ENCODE measurements at places on chromosomes 5 and 9. TPM values are rescaled to one million over a fixed set of nuclear protein-coding genes. Genes with fewer than 3 reads are reported as not detected.
A peak's percentile ranks its signal among the peaks of the same experiment; 100 is the strongest.

- H3K4me3 ChIP-seq = peak within 1 kb of the TSS; percentile 100
- no peaks in the 10 kb centered on the region for H3K27me3 ChIP-seq
- H3K4me1 ChIP-seq = peaks cover 21% of the 10 kb centered on the region
- H3K27ac ChIP-seq = peak within 1 kb of the TSS; percentile 98
These were observed at the start of gene DENND4C for GRCh38 chr9:19230355-19231125. DENND4C (plus strand) TSS chr9:19230693; CDS start chr9:19276175, 45,482 bp downstream.

MZB1 gene
- total RNA-seq = 0.62 TPM

SPATA31A1 gene
- not detected for total RNA-seq

SH3GL2 gene
- total RNA-seq = 3.1 TPM

SOX30 gene
- 0.18 TPM for total RNA-seq

DNA sequence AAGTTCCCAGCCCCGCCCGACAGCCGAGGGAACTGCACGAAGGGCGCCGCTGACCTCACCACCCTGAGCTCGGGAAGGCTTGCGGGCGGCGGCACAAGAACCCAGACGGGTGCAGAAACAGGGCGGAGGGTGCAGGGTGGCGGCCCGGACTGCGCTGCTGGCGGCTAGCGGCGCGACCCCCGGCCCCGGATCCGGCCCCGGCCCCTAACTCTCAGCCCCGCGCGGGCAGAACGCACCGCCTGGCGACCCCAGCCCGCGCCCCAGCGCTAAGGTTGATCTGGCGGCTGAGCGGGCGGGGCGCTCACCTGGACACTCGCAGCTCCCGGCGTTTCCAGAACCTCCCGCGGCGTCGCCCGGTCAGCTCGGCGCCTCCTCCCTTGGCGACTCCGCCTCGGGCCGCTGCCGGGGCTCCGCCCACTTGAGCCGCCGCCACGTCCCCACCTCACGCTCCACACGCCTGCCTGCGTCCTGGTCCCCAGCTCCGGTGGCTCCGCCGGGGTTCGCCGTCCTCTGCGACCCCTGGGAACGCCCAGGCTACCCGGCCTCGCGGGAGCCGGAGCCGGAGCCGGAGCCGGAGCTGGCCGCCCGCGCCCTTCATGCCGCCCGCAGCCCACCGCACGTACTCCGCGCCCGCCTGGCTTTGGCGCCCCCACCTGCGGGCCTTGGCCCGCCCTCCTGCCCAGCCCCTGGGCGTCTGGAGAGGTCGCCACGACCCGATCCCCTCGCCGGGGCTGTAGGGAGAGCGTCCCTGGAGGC is at the start of gene P4HA2:
Gene P4HA2, minus strand, starts transcription at position 369 of the 756 bp plus-strand sequence. CDS start 9,227 bp downstream, outside the sequence.
- H3K4me1 ChIP-seq = peaks cover 47% of the 10 kb centered on the region
- peak within 1 kb of the TSS; percentile 98 for H3K27ac ChIP-seq
- no peaks in the 10 kb centered on the region for H3K36me3 ChIP-seq
- H3K27me3 ChIP-seq = no peaks in the 10 kb centered on the region

PCDHGA12 gene
- total RNA-seq = 5.8 TPM

CYLC2 gene
- not detected for total RNA-seq

GRCh38 chr5:32687499-32687831 is 23.7 kb upstream of the NPR3 start:
- H3K4me1 ChIP-seq = peaks cover 7% of the 10 kb centered on the region
- no peak overlapping the region for H3K27ac ChIP-seq
- H3K36me3 ChIP-seq = no peaks in the 10 kb centered on the region
- no peak overlapping the region for H3K4me3 ChIP-seq

GRCh38 chr5:157290981-157291711 is 25.2 kb downstream of the CYFIP2 start:
- H3K27ac ChIP-seq = no peak overlapping the region
- peaks cover 48% of the 10 kb centered on the region for H3K4me1 ChIP-seq
- no peak for DNase-seq
- H3K36me3 ChIP-seq = peaks cover 5% of the 10 kb centered on the region
- H3K27me3 ChIP-seq = no peaks in the 10 kb centered on the region

GRCh38 chr5:36681711-36682110 is 75.3 kb downstream of the SLC1A3 start:
- no peak for DNase-seq
- H3K27me3 ChIP-seq = no peaks in the 10 kb centered on the region
- H3K4me3 ChIP-seq = no peak overlapping the region
- H3K36me3 ChIP-seq = peaks cover 15% of the 10 kb centered on the region
- no peak overlapping the region for H3K27ac ChIP-seq
- H3K4me1 ChIP-seq = peaks cover 80% of the 10 kb centered on the region

DNA sequence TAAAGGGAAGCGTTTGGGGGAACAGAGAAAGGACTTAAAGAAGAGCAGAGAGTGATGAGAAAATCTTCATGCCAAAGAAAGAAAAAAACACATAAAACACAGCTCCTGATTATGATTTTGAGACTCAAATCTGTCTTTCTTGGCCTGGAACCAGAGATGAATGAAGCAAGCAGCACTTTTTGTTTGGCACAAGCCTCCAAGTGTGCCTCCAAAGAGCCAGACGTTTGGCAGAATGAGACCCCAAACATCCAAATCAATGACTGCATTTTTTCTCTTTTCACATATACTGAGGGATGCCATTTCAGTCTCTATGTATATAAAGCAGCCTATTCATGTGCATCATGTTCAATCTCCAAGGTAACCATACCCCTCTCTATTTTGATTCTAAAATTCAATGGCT is 424.2 kb downstream of the TUSC1 start:
- H3K27me3 ChIP-seq = no peaks in the 10 kb centered on the region
- DNase-seq = no peak
- no peak overlapping the region for H3K4me3 ChIP-seq

DNA sequence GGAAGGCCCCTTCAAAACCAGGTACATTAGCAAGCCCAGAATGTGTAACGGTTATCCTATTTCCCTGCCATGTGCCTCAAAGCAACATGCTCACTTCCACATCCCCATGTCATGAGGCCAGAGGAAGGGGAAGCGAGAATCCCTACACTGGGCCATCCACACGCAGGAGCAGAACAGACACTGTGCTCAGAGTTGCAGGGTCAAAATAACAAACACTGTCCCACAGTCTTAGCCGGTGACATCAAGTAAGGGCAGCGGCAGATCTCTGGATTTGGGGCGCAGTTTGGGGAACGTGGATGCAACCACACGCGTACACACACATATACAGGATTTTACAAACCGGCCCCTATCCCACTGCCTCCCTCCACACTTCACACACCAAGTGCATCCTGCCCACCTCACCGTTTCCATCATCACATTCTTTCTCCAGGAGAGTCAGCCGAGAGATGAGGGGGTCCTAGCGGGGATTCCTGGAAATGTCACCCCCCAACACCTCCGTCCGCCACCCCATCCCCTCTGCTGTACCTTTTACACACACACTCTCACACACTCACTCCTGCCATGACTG is 776 bp downstream of the APBA1 start:
- DNase-seq = peak; percentile 9
- H3K27me3 ChIP-seq = no peaks in the 10 kb centered on the region
- peak overlapping the region; percentile 82 for H3K4me3 ChIP-seq
- peak overlapping the region; percentile 77 for H3K27ac ChIP-seq

DNA sequence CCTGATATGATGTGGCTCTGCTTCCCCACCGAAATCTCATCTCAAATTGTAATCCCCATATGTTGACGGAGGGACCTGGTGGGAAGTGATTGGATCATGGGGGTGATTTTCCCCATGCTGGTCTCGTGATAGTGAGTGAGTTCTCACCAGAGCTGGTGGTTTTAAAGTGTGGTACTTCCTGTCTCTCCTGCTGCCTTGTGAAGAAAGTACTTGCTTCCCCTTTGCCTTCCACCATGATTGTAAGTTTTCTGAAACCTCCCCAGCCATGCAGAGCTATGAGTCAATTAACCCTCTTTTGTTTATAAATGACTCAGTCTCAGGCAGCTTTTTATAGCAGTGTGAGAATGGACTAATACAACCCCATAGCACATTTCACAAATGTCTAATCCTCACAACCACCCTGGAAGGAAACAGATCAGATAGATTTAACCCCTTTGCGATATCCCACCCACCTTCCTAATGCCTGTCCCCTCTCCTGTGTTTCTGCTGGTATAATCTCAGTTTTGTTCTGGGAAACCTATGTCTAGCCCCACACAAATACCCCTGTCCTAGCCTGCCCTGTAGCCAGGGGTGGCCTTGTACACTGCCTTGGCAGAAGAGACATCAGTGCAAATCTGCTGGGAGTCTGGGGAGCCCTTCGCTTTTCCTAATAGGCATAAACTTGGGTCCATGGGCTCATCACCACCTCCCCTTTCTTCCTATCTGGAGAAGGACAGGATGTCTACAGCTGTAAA is 157.0 kb upstream of the RAI14 start:
- no peak overlapping the region for H3K27ac ChIP-seq
- no peaks in the 10 kb centered on the region for H3K27me3 ChIP-seq
- no peak overlapping the region for H3K4me3 ChIP-seq
- no peak for DNase-seq

DNA sequence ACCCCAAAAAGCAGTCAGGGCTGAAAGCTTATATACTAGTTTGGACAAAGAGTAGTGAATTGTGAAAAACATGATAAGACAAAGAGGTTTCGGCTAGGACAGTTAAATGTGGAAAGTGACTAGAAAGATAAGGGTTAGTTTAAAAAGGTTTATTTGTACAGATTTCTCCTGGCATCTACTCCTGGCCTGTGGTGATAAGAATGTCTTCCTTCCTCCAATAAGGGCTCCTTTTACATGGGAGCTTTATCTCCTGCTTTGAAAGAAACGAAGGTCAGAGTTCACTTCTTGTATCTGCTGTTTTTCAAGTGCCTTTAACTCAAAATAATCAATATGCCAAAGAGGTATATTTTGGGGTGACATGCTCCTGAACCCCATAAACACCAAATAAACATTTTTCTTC is 776.1 kb upstream of the COX7C start:
- no peak overlapping the region for H3K27ac ChIP-seq
- no peak overlapping the region for H3K4me3 ChIP-seq
- DNase-seq = no peak
- H3K36me3 ChIP-seq = no peaks in the 10 kb centered on the region

DNA sequence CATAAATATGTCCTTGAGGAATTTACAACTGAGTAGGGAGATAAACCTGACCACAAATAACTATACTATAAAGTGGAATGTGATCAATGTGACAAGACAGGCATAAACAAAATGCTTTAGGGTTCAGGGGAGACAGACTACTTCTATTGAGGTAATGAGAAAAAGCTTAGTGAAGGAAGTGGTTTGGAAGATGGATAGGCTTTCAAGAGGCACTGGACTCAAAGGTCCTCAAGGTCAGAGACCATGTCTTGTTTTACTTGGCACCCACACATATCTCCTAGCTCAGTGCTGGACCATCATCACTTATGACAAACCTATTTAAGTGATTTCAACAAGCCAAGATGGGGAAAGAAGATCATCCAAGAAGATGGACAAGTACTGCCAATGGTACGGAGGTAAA is 257.8 kb downstream of the BNC2 start:
- no peaks in the 10 kb centered on the region for H3K4me1 ChIP-seq
- H3K27me3 ChIP-seq = no peaks in the 10 kb centered on the region
- H3K27ac ChIP-seq = no peak overlapping the region
- no peak for DNase-seq

GRCh38 chr5:176497852-176498251 is 39.4 kb downstream of the RNF44 start:
- peaks cover 100% of the 10 kb centered on the region for H3K36me3 ChIP-seq
- H3K4me3 ChIP-seq = no peak overlapping the region
- H3K4me1 ChIP-seq = no peaks in the 10 kb centered on the region
- no peak for DNase-seq
- no peaks in the 10 kb centered on the region for H3K27me3 ChIP-seq

Measured in heart right ventricle (tissue), 16 donors.